ENCODE measurements at places on chromosomes 5 and 9. TPM values are rescaled to one million over a fixed set of nuclear protein-coding genes. Genes with fewer than 3 reads are reported as not detected.

- H3K4me1 ChIP-seq, result no peaks in the 10 kb centered on the region
- H3K27me3 ChIP-seq, result no peaks in the 10 kb centered on the region
- DNase-seq, result no peak
- no peak overlapping the region for H3K27ac ChIP-seq
- no peak overlapping the region for H3K4me3 ChIP-seq
- no peaks in the 10 kb centered on the region for H3K36me3 ChIP-seq
These were observed 386.5 kb downstream of the GADD45G start for GRCh38 chr9:89991204-89991790.

- no peak overlapping the region for H3K27ac ChIP-seq
- no peaks in the 10 kb centered on the region for H3K4me1 ChIP-seq
- no peaks in the 10 kb centered on the region for H3K27me3 ChIP-seq
- DNase-seq, result no peak
- no peaks in the 10 kb centered on the region for H3K36me3 ChIP-seq
- no peak overlapping the region for H3K4me3 ChIP-seq
These were observed 255.2 kb downstream of the CRB2 start for GRCh38 chr9:123611226-123611625.

- DNase-seq, result no peak
- no peaks in the 10 kb centered on the region for H3K27me3 ChIP-seq
- H3K4me1 ChIP-seq, result no peaks in the 10 kb centered on the region
These were observed 820.0 kb upstream of the SEMA6A start for GRCh38 chr5:117394506-117395157.

DNA sequence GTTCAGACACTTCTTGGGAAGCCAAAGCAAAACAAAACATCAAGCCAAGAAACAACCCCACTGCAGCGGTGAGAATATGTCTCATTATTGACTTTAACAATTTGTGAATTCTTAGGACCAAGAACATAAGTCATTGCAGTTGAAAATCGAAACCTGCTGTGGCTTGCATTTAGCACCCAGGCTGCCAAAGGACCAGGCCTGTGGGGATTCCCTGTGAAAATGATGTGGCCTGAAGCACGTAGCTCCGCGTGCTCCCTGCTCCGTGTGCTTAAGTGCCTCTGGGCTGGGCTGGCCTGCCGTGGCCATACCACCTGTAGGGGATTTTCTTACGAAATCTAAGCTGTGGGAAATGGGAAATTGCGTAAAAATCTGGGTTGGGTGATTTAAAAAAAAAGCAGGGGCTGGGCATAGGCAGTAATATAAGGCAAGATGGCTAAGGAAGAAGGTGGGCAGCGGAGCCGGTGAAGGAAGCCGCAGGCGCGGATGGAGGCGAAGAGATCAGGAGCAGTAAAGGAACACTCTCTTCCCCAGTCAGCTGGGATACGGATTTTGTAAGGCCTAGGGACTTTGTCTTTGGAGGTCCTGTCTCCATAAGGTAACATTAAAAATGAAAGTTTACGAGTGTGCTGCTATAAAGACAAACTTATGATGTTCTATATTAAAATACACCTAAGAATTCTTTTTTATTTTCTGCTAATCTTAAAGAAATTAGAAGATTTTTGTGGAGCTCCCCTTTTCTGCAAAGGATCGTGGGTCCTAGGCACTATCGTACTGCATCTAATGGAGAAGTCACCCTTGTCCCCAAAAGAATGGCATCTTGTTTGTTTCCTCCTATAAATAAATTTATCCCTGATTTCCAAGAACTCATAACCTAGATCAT is 189.6 kb upstream of the SEMA6A start:
- no peak overlapping the region for H3K27ac ChIP-seq
- no peak for DNase-seq
- no peaks in the 10 kb centered on the region for H3K36me3 ChIP-seq
- no peaks in the 10 kb centered on the region for H3K4me1 ChIP-seq
- no peaks in the 10 kb centered on the region for H3K27me3 ChIP-seq

- H3K36me3 ChIP-seq, result no peaks in the 10 kb centered on the region
- no peaks in the 10 kb centered on the region for H3K27me3 ChIP-seq
- H3K27ac ChIP-seq, result no peak overlapping the region
These were observed 36.4 kb downstream of the ATPSCKMT start for GRCh38 chr5:10213316-10213715.

Gene GKAP1
- total RNA-seq, result 44.1 TPM

DNA sequence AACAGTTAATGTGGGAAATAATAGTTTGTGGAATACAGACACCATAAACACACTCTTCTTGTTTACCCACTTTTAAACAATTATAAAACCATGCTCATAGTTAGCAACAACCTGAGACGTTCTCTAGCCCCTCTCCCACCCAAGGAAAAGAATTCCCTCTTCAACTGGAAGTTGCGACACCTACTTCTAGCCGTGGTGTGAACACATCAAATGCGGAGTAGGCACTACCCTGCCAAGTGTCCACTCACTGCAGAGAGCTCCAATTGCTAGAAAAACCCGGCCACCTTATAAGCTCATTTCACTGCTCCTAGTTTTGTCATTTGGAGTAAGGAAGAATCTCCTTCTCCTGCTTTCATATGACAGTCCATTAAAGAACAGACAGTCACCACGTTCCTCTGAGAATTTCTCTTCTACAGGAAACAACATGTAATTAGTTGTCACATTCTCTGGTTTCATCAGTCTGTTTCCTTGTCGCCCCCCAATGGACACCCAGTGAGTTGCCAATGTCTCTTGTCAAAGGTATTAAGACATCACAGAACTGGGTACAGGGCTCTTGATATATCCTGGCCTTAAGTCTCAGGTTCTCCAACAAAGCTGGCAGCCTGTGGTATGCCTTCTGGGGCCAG is 47.3 kb downstream of the PRLR start:
- H3K27ac ChIP-seq, result no peak overlapping the region
- H3K4me3 ChIP-seq, result no peak overlapping the region
- H3K36me3 ChIP-seq, result no peaks in the 10 kb centered on the region
- no peaks in the 10 kb centered on the region for H3K4me1 ChIP-seq
- no peaks in the 10 kb centered on the region for H3K27me3 ChIP-seq

DNA sequence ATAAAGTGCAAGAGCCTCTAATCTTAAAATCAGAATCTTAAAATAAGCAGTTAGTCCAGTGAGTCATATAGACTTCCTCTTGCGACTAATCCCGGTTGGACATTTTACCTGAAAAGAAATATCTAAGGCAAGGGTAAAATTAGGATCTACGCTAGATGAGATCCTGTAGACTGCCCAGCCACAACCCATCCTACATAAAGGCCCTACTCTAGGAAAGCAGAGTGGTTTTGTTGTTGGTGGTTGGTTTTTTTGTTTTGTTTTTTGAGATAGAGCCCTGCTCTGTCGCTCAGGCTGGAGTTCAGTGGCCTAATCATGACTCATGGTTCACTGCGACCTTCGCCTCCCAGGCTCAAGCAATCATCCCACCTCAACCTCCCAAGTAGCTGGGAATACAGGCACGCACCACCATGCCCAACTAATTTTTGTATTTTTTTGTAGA is 6.9 kb downstream of the TSC1 start:
- H3K4me1 ChIP-seq, result no peaks in the 10 kb centered on the region
- no peaks in the 10 kb centered on the region for H3K36me3 ChIP-seq

Gene ARL14EPL
- not detected for total RNA-seq

Gene FRRS1L
- total RNA-seq, result 9.7 TPM

DNA sequence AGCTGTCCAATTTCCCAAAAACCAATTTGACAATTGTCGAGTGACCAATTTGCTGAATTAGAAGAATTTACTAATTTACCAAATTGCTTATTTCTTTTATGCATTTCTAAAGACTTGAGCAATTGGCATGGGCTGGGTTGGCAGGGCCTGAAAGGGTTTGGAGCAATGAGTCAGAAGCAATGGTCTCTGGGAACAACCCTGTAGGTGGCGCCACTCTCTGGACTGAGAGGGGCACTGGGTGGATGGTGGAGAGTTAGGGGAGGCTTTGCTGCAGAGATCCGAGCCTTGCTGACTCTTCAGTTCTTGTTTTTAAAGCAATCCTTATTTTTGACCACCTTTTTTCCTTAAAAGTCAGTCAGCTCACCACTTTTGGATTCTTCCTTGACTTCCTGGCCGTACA is 71.5 kb upstream of the RPS23 start:
- no peak for DNase-seq
- no peaks in the 10 kb centered on the region for H3K4me1 ChIP-seq
- H3K27me3 ChIP-seq, result no peaks in the 10 kb centered on the region

DNA sequence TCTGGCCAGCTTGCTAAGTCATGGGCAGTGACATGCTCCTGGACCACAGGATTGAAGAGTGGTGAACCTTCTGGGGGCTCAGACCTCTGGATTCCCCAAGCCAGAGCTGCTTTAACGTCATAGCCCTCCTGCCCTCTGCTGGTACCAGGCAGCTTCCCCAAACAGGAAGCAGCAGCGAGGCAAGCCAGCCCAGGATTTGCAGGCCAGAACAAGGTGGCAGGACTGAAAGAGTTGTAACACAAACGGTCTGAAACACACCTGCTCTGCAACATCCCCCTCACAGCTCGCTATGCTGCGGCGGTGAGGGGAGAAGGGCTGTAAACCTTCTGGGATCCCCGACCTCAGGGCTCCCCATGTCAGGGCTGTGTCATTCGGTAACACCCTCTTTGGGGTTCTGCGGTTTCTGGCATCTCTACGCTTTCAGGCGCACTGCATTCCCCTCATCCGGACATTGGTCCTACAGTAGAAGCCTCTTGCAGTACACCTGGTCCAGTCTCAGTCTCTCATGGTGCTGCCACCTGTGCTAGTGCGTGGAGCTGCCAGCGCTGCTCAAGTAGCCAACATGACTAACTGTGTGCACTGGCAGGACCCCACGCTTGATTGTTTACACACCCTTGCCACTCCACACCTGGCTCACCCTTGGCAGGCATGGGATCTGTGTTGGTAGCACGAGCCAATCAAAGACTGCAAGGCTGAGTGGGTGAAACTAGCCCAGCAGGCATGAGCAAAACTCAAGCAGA is 893.3 kb downstream of the PTPRD start:
- H3K4me1 ChIP-seq, result no peaks in the 10 kb centered on the region
- H3K4me3 ChIP-seq, result no peak overlapping the region
- H3K27ac ChIP-seq, result no peak overlapping the region
- H3K27me3 ChIP-seq, result no peaks in the 10 kb centered on the region
- no peaks in the 10 kb centered on the region for H3K36me3 ChIP-seq
- no peak for DNase-seq

Gene FRMPD1
- total RNA-seq, result not detected

DNA sequence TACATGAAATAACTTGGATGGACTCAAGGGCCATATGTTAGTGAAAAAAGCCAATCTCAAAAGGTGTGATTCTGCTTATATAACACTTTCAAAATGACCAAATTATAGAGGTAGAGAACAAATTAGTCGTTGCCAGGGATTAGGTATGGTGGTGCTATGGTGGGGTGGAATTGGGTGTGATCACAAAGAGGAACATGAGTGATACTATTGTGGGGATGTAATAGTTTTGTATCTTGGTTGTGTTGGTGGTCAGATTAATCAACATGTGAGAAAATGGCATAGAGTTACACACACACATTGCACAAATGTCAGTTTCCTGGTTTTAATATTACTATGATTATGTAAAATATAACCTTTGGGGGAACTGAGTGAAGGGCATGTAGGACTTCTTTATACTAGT is 31.9 kb downstream of the CAMK4 start:
- H3K4me3 ChIP-seq, result no peak overlapping the region
- no peaks in the 10 kb centered on the region for H3K4me1 ChIP-seq
- DNase-seq, result no peak
- no peak overlapping the region for H3K27ac ChIP-seq
- no peaks in the 10 kb centered on the region for H3K36me3 ChIP-seq

GRCh38 chr9:129408535-129409215 is 212.2 kb downstream of the C9orf50 start:
- no peak for DNase-seq
- H3K4me3 ChIP-seq, result no peak overlapping the region
- H3K4me1 ChIP-seq, result peaks cover 8% of the 10 kb centered on the region

- H3K4me1 ChIP-seq, result no peaks in the 10 kb centered on the region
- peak; percentile 22 for DNase-seq
- H3K36me3 ChIP-seq, result no peaks in the 10 kb centered on the region
These were observed 784 bp downstream of the NLN start for GRCh38 chr5:65722575-65723403.

GRCh38 chr5:89343666-89344065 is 460.7 kb upstream of the MEF2C start:
- H3K27me3 ChIP-seq, result no peaks in the 10 kb centered on the region
- H3K4me3 ChIP-seq, result no peak overlapping the region
- DNase-seq, result no peak
- no peaks in the 10 kb centered on the region for H3K4me1 ChIP-seq
- H3K27ac ChIP-seq, result no peak overlapping the region
